Activated T-cell treated with anti-CD3 and anti-CD28 coated beads, Interleukin-2, amount 50 U/mL, for 4 hours (primary cell): ENCODE measurements at places on chromosomes 3 and 15.

- no peak for DNase-seq
These were observed 1.5 kb downstream of the GRM2 start for GRCh38 chr3:51708216-51708845.

DNA sequence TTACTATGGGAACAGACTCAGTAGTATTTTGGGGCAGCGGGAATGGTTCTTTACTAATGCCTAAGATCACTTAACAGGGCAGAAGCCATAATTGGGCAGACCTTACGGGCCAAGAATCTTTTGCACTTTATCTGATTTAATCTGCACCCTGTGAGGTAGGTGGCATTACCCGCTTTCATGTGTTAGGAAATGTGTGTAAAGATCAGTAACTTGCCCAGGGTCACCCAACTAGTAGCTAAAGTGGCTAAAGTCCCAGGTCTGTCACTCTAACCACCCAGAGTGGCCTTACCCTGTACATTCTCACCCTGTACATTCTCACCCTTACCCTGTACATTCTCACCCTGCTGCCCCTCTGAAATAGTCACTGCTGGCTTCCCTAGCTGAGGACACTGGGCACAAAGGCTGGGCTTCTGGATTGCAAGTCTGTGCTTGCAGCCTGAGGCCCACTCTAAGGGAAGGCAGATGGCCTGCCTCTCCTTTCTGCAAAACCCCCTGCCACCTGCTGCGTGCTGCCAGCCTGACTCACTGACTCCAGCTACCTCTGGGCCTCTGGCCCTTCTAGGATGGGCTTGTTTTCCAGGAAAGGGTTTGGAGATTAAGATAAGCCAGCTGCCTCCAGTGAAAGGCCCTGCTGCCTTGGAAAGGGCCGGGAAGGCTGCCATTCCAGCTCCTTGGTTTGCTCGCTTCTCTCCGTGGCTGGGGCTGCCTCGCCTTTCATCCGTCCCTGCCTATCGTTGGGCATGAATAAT is 37.5 kb upstream of the MYZAP start:
- no peak for DNase-seq

DNA sequence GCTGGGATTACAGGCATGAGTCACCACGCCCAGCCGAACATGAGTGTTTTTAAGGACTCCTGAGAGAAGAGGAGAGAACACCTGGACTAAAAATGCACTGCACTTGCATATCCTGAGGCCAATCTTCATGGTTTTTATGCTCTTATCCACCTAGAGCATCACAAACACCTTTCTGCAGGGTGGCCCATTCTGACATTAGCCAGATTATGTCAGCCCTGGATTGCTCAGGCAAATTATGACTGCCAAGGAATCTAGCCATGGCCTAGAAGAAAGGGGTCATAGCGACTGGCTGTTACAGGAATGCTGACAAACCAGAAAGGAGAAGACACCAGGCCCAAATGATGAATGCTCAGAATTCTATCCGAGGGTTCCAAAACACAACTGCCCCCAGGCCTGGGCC is 40.9 kb upstream of the HERC1 start:
- no peak for DNase-seq

DNA sequence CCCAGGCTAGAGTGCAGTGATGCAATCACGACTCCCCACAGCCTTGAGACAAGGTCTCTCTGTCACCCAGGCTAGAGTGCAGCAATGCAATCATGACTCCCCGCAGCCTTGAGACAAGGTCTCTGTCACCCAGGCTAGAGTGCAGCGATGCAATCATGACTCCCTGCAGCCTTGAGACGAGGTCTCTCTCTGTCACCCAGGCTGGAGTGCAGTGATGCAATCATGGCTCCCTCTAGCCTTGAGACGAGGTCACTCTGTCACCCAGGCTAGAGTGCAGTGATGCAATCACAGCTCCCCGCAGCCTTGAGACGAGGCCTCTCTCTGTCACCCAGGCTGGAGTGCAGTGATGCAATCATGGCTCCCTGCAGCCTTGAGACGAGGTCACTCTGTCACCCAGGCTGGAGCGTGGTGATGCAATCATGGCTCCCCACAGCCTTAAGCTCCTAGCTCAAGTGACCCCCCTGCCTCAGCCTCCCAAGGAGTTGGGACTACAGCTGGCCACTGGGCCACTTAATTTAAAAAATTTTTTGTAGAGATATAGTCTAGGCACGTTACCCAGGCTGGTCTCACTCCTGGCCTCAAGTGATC is 26.1 kb downstream of the TFRC start:
- no peak for DNase-seq

- DNase-seq: no peak
These were observed 15.1 kb downstream of the GLCE start for GRCh38 chr15:69175536-69175935.

DNA sequence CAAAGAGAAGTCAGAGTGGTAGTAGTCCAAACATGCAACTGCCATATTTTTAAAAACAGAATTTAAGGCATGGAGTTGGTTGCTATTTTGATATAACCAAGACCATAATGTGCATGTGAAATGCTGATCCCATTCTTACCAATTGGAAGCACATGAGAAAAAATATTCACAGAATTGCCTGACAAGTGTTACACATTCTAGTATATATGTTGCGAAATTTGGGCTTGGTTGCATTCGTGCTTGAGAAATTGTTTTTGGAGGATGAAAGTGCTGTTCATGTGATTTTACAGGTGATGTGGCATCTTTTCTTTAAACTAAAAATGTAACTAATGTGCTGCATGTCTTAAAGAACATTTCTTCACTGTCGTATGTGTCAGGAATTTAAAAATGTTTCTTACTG is 199.7 kb downstream of the CHL1 start:
- DNase-seq: no peak

- DNase-seq: no peak
These were observed 77.6 kb downstream of the TCF12 start for GRCh38 chr15:56996093-56996492.

- DNase-seq: no peak
These were observed 32.3 kb downstream of the B3GNT5 start for GRCh38 chr3:183285318-183285717.

GRCh38 chr15:90451053-90451850 is 63.2 kb downstream of the IQGAP1 start:
- no peak for DNase-seq

- DNase-seq: no peak
These were observed 207.0 kb upstream of the DCBLD2 start for GRCh38 chr3:99108508-99108907.
